ENCODE measurements at places on chromosomes 4 and X.

DNA sequence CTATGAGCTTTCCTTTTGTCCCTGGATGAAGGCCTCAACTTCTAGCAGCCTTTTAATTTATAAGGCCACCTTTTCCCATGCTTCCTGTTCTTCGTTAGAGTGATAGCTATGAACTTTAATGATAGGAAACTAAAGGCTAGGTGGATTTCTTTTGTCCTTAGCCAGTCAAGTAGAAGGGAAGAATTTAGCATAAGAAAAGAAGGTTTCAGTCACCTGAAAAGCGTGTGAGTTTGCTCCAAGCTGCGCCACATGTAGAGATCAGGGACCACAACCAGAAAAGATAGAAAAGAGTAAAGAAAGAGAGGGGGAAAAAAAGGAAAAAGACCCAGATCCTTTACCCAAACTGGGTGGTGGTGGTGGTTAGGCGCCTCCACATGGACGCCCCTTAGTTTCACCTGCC, 28.6 kb downstream of the LUZP4 start:
- DNase-seq: no peak

DNA sequence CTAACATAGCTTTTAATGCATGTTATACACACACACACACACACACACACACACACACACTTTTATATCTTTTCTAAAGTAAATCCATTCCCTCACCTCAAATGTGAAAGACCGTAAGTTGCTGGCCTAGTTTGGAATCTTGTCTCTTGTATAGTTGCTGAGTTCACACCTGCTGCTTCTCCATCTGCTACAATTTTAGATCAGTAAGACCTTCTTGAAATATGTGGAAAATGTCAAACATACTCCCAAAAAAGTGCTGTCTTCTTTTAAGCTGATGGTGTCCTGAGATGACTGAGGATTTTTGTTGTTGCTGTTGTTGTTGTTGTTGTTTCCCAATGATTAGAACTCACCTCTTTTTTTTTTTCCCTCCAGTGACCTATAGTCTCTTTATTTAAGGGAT, 121.3 kb downstream of the SNCA start:
- DNase-seq: no peak

DNA sequence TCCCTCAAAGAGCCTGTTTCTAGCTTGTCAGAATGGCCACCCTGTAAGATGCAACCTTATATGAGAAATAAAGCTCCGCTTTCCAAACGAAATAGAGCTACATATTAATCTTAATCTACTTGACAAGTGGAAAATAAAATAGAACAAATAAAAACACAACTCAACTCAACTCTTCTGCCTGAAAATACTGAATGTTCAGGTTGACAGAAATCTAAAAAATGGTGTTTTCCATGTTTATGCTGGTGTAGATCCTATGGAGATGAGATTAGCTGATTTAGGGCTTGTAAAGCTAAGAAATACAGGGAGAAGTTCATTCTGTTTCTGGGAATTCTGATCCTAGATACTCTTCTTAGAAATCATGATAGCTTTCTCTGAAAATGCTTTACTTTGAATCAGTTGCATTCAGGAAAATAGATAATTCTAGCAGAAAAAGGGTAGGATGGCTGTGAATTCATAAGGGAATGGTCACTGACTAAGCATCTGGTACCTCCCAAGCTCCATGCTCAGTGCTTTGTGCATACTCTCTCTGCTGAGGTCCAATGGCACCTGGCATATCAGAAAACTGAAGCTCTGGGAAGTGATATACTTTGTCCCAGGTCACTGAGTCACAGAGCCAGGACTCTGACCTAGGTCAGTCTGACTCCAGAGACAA, 89.2 kb upstream of the EXOC1L start:
- no peak for DNase-seq

- no peak for DNase-seq
These were observed 11.8 kb upstream of the CPE start for GRCh38 chr4:165367040-165367439.

DNA sequence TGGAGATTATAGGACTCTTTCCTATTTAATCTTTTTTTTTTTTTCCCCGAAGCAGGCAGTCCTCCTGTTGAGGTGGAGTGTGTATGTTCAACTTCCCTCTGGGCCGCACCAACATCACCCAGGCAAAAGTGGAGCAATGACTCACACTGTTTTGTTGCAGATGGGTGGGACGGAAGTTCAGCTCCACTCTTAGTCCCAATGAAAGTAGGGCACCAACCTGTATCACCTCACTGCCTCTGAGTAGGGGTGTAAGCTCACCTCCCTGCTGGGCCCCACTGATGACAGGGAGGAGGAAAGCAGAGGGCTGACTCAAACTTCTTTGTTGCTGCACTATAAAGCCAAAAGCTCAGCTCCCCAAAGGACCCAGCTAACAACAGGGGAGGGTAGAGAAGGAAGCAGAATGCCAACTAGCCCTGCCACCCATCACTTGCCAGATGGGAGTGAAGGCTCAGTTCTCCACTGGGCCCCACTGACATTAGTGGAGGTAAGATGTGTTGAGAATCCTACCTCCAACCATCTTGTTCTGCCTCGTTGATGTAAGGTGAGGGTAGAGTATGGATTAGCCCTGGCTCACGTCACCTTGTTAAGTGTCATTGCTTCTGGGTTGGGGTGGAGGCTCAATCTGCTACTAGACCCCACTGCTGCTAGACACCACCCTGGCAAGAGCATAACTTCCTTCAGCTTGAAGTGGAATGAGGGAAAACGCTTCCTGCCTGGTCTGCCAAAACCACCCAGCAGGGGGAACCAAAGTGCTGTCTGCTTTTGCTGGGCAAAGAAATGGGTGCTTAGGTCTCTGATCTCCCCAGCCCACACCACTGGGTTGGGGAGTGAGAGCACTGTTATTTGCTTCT, 14.1 kb downstream of the RPS6KA3 start:
- peak; percentile 53 for DNase-seq

GRCh38 chr4:95058991-95059390, 301.2 kb downstream of the BMPR1B start:
- no peak for DNase-seq

DNA sequence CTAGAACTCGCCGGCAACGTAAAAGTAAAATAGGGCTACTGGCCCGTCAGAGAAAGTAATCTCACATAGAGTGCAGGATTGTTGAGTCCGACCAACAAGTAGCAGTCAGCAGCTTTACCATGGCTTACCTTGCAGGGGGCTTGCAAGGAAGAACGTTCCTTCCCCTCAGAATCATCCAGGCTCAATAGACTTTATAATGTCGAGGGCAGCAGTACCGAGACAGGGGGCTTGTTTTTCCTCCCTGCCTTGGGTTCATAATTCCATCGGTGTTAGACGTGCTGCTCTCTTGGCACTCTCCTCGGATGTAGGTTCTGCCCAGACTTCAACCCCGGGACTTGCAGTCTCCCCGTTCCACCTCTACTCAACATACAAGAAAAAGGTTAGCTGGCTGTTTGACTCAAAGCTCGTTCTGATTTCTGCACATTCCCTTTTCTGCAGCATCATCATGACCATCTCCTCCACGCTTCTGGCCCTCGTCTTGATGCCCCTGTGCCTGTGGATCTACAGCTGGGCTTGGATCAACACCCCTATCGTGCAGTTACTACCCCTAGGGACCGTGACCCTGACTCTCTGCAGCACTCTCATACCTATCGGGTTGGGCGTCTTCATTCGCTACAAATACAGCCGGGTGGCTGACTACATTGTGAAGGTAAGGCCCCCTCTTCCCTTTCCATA, 1.5 kb downstream of the SLC10A4 start:
- no peak for DNase-seq

- no peak for DNase-seq
These were observed 660.6 kb upstream of the TENM3 start for GRCh38 chr4:181582595-181582994.

GRCh38 chr4:152696764-152697261, 17.0 kb upstream of the TMEM154 start:
- DNase-seq: peak; percentile 12

GRCh38 chr4:129077326-129077725, 16.0 kb downstream of the SCLT1 start:
- no peak for DNase-seq

- DNase-seq: no peak
These were observed 69.0 kb downstream of the GLRA2 start for GRCh38 chrX:14598330-14598729.

- no peak for DNase-seq
These were observed 36.9 kb downstream of the PGRMC1 start for GRCh38 chrX:119272882-119273419.

DNA sequence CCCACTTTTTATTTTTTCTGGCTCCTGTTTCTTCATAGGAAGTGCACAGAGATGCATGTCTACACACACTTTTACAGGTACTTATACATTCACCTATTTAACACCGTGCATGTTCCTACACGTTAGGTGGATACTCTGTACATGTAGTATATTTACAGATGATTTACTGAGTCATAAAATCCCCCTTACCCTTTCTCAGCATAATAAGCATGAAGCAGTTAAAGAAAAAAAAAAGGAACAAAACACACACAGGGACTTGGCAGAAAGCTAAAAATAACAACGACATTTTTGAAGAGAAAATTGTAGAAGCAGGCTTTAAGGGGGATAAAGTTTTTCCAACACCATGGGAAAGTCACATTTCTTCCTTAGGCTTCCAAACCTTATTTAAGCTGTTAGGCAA, 96.4 kb upstream of the IQCM start:
- no peak for DNase-seq
